ENCODE measurements at places on chromosomes 5 and 9.

- peak; percentile 20 for DNase-seq
Observed at GRCh38 chr5:8727396-8727795, 818.5 kb downstream of the SEMA5A start.

- peak; percentile 70 for DNase-seq
Observed at GRCh38 chr5:127492854-127493738, 24.3 kb upstream of the PRRC1 start.

DNA sequence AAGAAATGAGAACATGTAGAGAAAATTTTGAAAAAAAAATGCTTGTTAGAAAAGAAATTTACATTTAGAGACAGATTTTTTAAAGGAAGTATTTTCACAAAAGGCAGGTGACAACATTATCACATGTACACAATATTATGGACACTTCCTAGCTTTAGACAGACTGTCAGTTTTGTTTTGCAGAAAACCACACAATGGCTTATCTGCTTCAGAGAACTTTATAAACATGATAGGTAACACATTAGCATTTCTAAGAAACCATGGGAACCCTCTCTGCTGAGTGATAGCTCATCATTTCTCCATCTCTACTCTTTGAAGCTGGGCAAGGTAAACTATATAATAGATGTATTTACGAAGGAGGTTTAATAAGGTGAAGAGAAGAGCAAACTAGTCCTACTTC is 25.6 kb downstream of the POU5F2 start:
- DNase-seq, result no peak

- no peak for DNase-seq
Observed at GRCh38 chr5:98157368-98157767, 616.1 kb upstream of the RGMB start.

GRCh38 chr5:111765613-111766571 is 8.9 kb upstream of the NREP start:
- no peak for DNase-seq

GRCh38 chr9:110110154-110110553 is 97.8 kb downstream of the C9orf152 start:
- no peak for DNase-seq

- DNase-seq, result no peak
Observed at GRCh38 chr5:158275511-158275910, 416.6 kb upstream of the CLINT1 start.

- no peak for DNase-seq
Observed at GRCh38 chr5:132965120-132965519, 1.7 kb upstream of the AFF4 start.

DNA sequence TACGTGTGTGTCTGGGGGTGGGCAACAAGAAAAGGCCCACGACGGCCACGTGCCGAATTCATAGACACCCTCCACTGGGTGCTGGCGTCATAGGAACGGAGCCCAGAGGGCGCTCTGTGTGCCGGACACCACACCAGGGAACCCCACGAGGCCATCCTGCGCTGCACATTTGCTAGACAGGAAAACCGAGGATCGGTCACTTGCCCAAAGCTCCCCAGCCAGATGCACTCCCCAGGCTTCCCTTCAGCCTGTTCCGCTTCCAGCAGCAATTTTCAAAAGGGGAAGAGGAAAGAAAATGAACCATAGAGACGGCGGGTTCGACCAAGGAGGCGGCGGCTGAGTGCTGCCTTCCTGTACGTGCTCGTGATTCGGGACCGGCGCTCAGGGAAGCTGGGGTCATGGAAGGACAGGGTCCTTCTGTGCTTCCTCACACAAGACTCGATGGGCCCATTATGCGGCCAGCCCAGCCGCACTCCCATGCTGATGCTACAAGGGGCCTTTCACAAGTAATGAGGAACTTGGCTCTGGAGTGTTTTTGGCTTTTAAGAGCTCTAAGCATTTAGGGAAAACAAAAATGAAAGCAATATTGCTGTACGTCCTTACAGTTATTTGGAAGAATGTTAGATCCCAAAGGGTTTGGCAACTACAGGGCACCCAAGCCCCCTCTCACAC is 124.6 kb upstream of the SARDH start:
- DNase-seq, result no peak

- peak; percentile 8 for DNase-seq
Observed at GRCh38 chr9:101398930-101399642, 435 bp downstream of the ZNF189 start.

- DNase-seq, result no peak
Observed at GRCh38 chr5:109964136-109964535, 274.4 kb downstream of the MAN2A1 start.

- no peak for DNase-seq
Observed at GRCh38 chr9:127446713-127447415, 4.3 kb downstream of the RPL12 start.

DNA sequence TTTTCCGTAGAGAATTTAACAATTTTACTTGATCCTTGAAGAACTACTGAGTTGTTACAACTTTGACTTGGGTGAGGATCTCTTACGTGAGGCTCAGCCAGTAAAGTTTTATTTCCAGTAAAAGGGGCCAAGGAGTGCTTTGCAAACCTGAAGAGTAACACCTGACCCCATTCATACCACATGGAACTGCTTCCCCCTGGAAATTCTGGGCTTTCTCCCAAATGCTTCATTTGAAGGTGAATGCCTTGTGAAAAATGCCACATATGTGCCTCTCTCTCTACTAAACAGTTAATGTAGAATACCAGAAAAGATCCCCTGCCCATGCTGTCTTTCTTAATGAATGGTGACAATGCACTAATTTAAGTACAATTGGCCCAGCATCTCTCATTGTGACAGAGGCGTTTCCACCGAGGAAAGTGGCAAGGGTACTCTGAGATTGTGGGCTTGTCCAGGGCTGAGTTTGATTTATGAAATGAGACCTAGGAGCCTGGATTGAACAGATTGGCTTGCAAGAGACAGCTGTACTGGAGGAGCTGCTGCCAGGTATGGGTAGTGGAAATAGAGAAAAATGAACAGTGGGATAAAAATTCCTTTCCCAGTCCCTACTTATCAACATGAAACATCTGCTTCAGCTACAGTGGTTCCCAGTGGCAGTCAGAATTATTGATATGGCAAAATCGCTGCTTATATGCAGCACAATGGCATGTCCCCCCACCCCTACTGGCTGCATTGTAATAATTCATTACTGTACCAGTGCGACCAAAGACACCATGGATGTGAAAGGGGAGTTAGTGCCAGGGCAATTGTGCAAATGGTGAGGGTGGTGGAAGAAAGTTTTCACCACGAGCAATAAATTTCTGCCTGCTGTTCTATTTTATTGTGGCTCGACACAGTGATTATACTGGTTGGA is 843.7 kb upstream of the WWC1 start:
- no peak for DNase-seq

- DNase-seq, result no peak
Observed at GRCh38 chr9:134391319-134392231, 65.3 kb downstream of the RXRA start.

GRCh38 chr9:33044162-33044673 is 19.1 kb downstream of the DNAJA1 start:
- peak; percentile 92 for DNase-seq

DNA sequence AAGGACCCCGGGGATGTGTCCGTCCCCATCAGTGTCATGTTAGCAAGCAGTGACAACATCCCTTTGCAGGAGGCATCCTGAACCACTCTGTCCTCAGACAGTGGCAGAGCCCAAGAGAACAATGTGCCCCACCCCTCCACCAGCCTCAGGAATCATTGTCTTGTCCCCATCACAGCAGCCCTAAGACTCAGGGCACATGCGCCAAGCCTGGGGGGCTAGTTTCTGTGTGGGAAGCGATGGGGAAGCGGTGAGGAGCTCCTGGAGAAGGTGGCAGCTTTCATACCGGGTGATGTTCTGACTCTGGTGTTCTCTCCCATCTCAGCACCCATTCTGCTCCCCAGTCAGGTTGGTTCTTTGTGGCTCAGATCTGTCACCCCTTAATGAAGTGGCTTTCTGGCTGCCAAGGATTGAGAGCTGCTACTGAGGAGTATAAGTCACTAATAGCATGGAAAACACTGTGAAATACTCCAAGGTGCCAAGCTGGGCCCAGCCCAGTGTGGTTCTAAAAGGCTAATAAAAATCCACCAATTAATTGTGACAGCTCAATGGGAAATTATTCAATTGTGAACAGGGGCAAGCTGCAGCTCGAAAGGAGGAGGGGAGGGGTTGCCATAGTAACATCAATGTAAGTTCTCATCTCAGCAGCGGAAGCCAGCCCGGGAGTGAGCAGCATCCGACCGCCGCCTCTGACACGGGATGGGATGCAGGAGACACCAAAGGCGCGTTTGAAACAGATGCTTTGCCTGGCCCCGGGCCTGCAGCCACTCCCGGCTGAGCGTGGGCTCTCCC is 4.7 kb downstream of the QRFP start:
- no peak for DNase-seq

- peak; percentile 90 for DNase-seq
Observed at GRCh38 chr5:107388141-107388861, 282.4 kb downstream of the EFNA5 start.

DNA sequence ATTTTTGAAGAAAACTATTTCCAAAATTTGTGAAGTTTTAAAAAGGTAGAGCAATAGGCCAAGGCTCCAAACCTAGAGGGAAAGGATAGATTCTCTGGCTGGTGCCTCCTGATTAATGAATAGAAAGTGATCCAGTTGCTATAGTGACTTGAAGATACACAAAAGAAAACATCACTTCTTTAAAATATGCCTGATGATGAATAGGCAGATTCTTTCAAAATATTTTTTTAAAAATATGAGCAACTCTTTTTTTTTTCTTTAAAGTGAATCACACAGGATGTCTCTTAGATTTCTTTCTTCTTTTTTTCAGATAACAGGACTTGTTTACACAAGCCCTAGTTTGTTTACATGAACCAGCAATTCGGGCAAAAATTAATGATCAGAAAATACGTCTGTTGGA is 124.4 kb downstream of the RFK start:
- DNase-seq, result peak; percentile 33

DNA sequence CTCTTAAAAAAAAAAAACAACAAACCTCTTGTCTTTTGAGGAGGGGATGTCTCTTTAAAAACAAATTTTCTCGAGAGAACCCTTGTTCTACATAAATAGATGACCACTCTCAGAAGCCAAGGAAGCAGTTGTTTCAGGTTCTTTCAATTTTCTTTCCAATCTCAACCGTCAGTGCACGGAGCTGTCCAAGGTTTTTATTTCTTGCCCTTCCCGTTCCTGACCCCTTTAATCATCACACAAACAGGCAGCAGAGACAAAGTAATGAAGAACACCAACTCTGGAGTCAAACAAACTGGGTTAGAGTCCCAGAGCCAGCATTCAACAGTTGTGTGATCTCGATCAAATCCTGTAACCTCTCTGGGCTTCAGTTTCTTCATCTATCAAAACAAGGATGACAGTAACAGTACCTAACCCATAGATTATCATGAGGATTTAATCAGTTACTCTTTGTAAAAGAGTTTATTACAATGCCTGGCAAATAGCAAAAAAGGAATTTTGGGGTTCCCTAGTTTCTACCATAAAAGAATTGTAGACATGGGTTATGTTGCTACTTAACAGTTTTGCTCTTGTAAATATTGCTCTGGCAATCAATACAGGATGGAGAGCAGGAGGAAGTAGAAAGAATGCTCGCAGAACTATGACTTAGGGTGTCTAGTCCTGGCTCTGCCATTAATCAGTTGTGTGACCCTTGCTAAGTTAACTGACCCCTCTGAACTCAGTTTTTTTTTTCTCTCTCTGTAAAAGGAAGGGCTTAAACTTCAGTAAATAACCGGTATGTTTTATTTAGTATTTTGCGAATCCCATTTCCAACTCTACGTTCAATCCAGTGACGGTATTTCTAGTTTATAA is 1.0 kb upstream of the NIM1K start:
- peak; percentile 53 for DNase-seq

DNA sequence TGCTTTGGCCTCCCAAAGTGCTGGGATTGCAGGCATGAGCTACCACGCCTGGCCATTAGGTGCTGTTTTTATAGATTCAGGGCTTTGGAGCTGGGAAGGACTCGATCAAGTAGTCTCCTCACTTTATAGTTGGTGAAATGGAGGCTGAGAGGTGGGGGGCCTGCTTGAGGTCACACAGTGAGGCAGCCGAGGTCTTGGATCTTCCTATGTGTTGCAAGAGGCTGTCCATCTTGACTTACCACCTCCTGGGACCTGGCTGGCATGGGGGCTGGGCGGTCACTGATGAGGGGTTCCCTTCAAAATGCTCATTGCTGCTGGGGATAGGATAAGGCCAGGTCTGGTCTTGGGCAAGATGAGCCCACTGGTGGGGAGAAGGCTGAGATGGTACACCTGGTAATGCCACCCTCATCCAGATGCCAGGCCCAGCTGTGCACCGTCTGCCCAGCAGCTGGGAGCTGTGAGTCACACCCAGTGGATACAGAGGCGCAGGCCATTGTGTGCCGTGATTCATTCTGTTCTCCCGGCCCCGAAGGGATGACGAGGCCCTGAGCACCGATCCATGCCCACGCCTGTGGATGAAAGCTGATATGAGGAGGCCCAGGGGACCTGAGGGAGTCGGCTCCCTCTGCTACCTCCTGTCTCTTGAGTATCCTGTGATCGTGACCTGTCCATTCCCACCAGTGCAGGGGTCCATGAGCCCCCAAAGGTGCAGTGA is 10.5 kb upstream of the NDST1 start:
- DNase-seq, result peak; percentile 89

DNA sequence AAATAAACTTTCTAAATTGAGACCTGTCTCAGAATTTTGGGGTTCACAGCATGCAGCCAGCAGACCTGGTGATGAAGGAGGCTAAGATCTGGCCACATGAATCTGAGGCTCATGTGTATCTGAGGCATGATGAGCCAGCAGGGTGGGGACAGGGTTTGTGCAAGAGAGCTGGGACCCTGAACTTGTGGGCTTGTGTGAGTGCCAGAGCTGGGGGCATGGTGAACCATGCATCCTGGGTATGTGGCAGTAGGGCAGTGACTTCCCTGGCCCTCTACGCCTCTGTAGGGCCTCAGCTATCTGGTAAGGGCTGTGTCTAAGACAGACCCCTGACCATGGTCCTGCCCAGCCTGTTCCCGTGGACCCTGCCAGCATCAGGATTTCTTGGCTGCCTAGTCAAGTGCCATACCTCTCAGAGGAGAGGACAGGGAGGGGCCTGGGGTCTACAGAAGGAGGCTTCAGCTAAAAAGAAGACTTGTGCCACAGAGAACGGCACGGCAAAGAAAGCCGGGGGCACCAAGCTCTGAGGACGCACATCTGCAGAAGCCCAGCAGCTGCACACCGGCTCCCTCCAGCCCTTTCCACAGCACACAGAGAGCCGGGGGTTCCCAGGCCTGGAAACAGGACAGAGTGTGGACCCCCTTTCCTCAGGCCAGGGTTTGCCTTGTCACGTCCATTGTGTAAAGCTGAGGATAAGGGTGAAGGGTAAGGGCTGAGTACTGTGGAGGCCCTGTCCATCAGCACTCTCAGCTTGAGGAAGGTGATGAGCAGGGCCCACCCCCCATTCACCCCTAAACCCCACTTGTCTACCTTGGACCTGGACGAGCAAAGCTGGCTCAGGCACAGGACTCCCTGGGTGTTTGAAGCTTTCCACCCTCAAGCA is 130.1 kb downstream of the MRPL36 start:
- DNase-seq, result no peak

GRCh38 chr5:122773619-122774018 is 1.3 kb upstream of the SNX2 start:
- no peak for DNase-seq
